ENCODE measurements at places on chromosomes 2 and 18.

- DNase-seq, result no peak
These were observed 61.3 kb downstream of the MCFD2 start for GRCh38 chr2:46854260-46854659.

- no peak for DNase-seq
These were observed 1.1 kb downstream of the AGFG1 start for GRCh38 chr2:227473122-227473461.

DNA sequence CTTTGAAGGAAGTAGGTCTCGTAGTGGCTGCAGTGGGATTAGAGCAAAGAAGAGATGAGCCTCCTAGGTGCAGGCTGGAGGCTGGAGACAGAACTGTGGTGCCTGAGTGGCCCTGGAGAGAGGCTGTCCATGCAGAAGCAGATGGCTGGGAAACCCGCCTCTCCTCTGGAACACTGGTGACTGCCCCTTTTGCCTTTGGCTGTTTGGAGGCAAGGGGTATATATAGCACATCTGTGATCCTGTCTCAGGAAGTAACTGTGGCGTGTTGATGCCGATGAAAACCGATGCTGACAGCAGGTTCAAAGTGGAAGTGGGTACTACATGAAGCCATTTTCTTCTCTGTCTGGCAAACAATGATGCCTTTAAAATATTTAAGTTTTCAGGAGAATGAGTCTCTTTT is 43.5 kb downstream of the SLC9A2 start:
- no peak for DNase-seq

GRCh38 chr18:72207280-72207679 is 336.9 kb downstream of the CBLN2 start:
- no peak for DNase-seq

- peak; percentile 56 for DNase-seq
These were observed 17.1 kb downstream of the EDAR start for GRCh38 chr2:108971661-108972566.

DNA sequence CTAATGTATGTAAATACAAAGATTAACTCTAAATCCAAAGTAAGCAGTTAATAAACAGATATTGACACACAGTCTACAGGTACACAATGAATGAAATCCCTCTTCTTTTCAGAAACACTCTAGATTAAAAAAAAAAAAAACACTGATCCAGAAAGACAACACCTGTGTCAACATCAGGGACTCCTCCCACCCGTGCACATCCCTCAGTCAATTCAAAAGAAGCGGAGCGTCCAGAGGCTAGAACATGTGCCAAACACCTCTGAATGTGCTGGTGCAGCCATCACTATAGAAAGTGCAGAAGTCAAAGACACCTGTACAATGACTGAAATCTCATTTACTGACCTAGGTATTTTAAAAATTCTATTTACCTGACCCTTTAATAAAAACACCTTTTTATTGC is 622.6 kb upstream of the ID2 start:
- no peak for DNase-seq

DNA sequence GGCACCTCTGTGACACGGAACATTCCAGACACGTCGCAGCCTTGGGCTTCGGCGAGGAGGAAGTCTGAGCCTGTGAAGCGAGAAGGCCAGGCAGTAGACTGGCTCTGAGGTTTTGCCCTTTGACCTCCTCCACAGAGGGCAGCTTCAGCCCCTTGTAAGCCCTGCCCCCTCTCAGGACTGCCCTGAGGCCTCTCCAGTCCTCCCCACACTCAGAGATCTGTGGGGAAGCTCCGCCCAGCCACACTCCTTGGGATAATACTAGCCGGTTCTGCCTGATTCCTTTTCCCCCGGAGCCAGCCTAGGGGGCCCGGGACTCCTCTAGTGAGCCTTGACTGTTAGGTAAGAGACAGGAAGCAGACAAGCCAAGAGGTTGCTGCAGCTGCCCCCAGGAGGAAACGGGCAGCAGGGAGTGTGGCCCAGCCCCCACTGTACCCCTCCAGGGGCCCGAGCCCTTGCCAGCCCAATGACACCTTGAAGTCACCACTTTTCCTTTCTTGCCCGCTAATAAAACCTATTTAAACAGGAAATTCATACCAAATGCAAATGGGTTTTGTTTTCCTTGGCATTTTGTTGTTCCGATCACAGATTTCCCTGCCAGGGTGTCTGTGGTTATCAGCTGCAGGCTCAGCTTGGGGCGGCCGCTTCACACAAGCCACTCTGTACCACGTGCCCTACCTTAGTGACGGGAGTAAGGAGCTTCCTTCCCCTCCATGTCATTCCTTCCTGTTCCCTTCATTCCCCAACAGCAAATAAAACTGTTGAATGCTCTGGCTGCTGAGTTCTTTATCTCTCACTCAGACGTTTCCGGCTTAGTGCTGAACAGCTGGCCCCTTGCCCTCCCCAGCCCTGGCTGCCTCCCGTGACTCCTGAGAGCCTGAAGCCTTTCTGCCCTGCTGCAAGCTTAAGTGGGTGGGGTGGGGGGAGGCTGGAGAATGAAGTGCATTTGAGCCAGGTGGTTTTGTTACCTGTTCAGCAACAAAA is 124.7 kb downstream of the CABLES1 start:
- peak; percentile 65 for DNase-seq

DNA sequence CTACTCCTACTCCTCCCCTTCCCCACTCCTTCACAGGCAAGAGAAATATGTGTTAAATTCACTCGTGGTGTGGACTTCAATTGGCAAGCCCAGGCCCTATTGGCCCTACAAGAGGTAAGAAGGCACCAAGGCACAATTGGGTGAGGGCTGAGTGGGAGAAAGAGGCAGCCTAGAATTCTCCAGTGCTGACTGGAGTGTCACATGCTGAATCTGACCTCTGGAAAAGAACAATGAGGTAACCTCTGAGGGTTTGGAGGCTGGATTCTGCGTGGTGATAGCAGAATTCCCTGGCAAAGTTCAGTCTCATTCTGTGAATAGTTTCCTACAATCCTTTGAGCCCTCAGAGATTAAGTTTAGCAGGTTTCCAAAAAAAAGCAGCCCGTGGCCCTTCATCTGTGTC is 6.9 kb downstream of the CENPA start:
- DNase-seq, result no peak

DNA sequence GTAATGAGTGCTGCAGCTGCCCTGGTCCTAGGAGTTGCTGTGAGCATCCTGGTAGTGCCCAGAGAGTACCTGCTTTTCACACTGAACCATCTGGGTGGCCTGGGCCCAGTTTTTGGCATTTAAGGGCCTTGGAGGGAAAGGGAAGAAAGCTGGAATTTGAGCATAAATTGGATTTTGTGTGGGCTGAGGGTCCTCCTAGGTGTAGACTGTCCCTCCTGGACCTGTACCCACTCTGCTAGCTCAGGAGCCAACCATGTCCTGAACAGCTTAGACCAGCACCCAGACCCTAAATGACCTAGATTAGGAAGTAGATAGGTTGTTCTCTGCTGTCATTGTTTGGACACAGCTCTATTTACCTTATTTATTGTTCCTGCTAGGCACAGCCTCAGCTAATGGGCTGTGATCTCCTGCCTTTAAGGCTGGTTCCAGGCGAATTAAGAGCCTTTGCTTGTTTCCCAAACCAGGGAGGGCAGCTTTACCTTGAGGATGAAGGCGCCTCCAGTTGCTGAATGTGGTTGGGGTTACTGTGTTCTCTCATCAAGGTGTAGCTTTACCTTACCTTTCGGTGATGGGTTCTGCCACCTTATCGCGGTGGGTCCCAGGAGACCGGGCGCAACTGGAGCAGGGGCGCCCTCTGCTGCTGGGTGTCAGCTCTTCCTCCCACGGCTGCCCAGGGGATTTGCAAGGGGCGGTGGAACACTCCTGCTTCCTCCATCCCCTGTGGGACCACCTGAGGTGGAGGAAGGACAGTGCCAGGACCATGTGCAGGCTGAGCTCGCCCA is 34.4 kb downstream of the ITGA6 start:
- peak; percentile 70 for DNase-seq

- DNase-seq, result no peak
These were observed 164.1 kb downstream of the MYCN start for GRCh38 chr2:16104315-16104948.

- DNase-seq, result no peak
These were observed 144.8 kb upstream of the IL1R2 start for GRCh38 chr2:101846973-101847372.

GRCh38 chr2:28407976-28408690 is 15.5 kb downstream of the FOSL2 start:
- no peak for DNase-seq

DNA sequence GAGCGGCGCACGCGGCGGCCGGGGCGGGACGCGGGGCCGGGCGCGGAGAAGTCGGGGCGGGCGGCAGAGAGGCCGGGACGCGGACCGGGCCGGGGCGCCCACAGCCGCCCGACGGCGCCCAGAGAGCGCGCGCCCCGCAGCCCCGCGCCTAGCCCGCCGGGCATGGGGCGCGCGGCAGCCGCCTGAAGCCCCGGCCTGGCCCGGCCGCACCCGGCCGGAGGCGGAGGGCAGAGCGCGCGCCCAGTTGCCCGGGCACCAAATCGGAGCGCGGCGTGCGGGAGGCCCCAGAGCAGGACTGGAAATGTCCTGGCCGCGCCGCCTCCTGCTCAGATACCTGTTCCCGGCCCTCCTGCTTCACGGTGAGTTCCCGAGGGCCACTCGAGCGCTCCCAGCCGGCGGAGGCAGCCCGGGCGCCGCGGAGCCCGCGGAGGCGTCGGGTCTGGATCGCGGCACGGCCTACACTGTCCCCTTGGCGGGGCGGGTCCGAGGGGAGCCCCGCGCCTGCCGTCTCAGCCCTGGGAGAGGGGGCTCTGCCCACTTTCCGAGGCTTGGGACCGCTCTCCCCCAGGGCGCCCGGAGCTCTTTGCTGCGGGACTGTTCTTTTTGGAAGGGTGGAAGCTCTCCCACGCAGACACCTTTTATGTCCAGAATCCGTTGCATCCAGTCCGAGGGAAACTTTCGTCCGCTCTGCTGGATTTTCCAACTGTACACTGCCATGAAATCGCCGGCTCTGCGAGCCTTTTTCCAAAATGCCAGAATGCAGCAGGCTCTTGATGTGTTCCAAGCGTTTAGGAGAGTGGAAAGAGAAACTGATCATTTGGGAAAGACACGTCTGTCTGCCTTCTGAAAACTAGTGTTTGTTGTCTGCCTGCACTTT is 484 bp downstream of the APCDD1 start:
- DNase-seq, result peak; percentile 47

GRCh38 chr2:223855426-223855825 is 18.0 kb upstream of the AP1S3 start:
- no peak for DNase-seq

DNA sequence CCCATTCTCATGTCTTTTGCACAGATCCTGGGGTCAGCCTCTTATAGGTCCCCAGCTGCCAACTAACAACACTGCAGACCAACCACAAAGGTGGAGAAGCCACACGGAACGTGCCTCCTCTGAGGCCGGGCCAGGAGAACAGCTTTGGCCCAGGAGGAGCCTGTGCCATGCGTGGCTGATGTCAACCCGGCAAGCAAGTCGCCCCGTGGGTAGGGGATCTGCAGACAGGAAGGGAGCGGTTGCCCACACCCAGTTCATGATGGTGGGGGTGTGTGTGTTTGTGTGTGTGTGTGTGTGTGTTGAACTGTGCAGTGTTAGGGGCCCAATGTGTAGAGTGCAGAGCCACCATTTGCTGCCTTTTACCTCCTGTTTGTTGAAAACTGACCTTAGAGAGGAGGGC is 2.4 kb upstream of the CLEC4F start:
- no peak for DNase-seq

Measured in adipocyte (in vitro differentiated cells).